ENCODE measurements at places on chromosomes 7 and 10.

- peak; percentile 95 for DNase-seq
These were observed 74.6 kb downstream of the PAXIP1 start for GRCh38 chr7:154928136-154929005.

GRCh38 chr7:84104826-84105225 is 89.8 kb downstream of the SEMA3A start:
- DNase-seq = no peak

GRCh38 chr7:90461219-90461618 is 8.2 kb upstream of the PTTG1IP2 start:
- DNase-seq = no peak

DNA sequence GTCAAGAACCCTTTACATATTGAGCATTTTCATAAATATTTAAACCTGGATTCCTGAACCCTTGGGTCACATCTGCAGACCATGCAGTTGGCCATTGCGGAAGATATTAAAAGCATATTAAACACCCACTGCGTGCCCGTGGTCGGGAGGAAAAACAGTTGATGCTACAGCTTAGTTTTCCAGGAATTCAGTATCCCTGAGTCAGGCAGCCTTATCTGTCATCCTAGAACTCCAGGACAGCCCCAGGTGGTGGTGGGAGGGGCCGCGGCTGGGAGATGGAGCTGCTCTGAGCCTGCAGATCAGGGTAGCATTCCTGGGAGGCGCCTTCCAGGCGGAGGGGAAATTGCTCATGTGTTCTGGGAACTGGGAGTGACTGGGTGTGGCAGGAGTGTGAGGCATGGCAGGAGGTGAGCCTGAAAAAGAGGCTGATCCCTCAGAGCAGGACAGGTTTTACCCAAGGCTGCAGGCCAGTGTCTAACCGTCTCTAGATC is 222.9 kb upstream of the SH2B2 start:
- peak; percentile 64 for DNase-seq

DNA sequence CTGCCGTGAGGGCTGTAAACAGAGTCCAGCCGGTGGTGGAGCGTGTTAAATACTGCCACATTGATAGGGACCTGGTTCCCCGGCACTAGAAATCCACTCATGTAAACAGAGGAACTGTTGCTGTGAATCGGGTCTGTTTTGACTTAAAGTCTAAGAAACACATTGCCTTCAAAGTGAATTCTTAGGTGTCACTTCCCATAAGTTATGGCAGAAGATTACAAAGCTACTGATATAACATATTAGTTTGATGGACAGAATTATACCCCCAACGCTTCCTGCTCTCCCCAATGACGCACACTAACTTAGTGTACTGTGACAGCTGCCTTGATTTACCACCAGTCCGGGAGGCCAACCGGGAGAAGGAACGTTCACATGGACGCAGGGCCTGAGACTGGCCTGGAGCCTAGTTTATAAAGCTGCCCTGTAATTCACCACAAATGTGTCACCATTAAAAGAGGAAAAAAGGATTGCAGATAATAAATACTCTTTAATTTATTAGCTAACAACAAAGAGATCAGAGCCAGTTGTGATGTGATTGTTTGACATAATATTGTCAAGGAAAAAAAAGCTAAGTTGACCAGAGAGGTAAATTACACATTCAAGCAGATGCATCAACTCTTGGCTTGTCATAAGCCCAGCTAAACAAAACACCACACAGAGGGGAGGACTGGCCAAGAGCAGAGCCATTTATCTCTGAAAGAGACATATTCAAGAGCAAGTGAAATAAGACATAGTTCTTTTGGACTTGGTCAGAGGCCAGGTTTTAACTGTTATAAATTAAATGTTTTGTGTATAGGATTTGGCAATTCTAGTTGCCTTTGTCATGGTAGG is 820.6 kb downstream of the LRMDA start:
- DNase-seq = peak; percentile 99

DNA sequence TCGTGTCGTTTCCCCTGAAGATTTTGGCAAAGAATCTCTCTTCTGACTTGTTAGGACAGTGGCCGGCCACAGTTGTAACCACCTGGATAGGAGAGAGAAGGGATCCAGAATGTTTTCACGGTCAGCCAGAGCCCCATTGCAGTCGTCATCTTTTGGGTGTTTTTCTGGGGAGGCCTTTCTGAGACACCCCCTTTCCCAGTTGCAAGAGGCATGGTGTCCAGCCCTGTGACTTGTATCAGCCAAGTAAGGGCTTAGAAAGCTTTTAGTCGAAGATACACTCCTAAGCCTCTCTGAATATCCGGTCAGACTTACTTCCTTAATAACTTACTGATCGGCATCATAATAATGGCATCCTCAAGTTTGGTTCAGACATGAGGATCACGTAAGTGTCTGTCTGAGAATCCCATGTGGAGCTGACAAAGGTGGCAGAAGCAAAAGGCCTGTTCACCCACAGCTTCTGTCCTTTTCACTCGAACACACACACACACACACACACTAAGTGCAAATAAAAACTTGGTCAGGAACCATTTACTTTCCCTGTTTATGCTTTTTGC is 435.7 kb upstream of the GALNT17 start:
- DNase-seq = peak; percentile 57

DNA sequence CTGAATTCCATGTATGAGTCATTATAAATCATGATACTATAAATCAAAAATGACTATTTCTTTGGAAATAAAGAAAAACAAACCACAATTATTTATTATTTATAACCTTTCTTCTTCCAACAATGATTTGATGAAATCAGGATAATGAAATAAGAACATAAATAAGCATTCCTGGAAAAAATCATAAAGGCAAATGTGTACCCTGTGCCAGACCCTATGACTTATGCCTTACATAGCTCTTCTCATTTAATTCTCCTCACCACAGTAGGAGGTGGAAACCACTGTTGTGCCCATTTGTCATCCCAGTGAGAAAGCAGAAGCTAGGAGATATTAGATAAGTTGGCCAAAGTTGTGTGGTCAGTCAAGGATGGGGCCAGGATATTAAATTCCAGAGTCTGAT is 255.1 kb downstream of the DOCK4 start:
- peak; percentile 9 for DNase-seq

DNA sequence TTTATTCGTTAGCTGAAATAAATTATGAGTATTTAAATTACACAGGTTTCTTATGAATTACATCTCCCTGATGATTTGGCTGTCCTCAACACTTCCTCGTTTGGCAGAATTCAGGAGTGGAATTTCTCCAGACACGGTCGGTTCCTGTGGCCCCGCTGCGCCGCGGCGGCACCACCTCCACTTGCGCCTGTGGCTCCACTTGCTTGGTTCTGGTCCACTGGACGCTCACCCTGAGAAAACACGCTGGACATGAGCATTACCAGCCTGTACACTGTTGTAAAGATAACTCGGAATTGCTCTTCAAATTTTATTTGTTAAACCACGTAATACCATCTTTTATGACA is 85.3 kb downstream of the ZNF33B start:
- no peak for DNase-seq

DNA sequence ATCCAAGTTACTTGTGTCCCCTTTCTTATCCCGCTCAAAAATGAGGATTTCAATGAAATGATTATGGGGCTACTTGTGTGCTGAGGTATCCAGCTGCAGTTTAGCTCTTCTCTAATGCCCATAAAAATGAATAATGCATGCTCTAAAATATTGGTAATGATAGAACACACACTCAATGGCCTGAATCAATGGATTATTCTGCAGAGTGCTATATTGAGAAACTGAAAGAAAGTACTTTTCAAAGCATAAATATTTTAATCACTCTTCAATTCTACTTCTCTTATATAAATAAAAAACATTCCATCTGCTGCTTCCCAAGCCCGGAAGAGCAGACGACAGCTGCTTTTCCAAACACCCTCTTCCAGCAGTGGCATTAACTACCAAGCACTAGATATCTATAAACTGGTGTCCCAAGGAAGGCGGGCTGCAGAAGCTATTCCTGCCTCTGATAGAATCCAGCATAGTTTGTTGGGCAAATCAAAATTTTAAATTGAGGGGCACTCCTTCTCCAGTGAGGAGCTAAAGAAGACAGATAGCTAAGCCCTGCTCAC is 284.9 kb upstream of the AOAH start:
- DNase-seq = no peak

- DNase-seq = peak; percentile 81
These were observed 708 bp upstream of the GPR85 start for GRCh38 chr7:113087071-113087998.

DNA sequence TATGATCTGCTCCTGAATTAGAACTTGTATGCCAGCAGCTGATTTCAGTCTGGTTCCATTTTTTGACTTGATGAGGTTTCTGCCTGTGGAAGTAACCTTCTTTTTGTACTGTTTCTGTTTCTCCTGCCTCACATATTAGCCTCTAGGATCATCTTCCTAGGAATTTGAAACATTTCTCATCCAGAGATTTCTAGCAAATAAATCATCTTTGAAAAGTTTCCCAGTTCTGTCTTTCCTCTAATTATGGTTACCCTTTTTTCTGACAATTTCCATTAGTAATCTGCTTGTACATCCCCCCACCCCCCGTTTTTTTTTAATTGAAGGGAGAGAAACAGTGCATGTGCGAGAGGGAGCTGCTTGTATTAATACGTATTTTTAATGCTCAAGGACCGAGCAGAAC is 92.2 kb downstream of the NRF1 start:
- peak; percentile 10 for DNase-seq
